ENCODE measurements at places on chromosomes 3 and 15. TPM values are rescaled to one million over a fixed set of nuclear protein-coding genes. Genes with fewer than 3 reads are reported as not detected.
A peak's percentile ranks its signal among the peaks of the same experiment; 100 is the strongest.

DNA sequence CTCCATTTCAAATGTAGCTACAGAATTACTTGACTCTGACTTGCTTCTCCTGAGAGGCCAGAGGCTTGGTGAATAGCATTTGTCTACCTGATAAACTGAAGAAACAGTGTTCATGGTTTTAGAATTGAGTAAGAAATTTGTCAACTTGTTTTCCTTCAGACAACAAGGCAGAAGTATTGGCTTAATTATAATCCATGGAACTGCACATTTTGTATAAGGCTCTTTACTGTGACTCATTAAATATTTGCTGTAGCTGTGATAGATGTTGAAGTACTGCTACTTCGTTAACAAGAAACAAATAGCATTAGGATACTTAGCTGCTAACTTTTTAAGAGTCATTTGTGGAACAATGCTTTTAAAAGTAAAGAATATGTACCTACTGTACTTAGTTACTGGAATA is 4.6 kb downstream of the UNC13C start:
- DNase-seq, result no peak

GRCh38 chr3:73781541-73781940 is 156.8 kb upstream of the PDZRN3 start:
- DNase-seq, result no peak

DNA sequence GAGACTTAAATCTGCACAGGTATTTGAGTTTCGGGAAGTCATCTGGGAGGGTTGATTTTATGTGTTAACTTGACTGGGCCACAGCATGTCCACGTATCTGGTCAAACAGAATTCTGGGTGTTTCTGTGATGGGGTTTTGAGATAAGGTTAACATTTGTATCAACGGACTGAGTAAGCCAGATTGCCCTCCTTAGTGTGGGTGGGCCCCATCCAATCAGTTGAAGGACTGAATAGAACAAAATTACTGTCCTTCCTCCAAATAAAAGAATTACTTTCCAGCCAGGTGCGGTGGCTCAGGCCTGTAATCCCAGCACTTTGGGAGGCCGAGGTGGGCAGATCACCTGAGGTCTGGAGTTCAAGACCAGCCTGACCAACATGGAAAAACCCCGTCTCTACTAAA is 399.3 kb downstream of the MAGI1 start:
- DNase-seq, result no peak

- DNase-seq, result no peak
These were observed 14.9 kb upstream of the CSRNP1 start for GRCh38 chr3:39168156-39168780.

DNA sequence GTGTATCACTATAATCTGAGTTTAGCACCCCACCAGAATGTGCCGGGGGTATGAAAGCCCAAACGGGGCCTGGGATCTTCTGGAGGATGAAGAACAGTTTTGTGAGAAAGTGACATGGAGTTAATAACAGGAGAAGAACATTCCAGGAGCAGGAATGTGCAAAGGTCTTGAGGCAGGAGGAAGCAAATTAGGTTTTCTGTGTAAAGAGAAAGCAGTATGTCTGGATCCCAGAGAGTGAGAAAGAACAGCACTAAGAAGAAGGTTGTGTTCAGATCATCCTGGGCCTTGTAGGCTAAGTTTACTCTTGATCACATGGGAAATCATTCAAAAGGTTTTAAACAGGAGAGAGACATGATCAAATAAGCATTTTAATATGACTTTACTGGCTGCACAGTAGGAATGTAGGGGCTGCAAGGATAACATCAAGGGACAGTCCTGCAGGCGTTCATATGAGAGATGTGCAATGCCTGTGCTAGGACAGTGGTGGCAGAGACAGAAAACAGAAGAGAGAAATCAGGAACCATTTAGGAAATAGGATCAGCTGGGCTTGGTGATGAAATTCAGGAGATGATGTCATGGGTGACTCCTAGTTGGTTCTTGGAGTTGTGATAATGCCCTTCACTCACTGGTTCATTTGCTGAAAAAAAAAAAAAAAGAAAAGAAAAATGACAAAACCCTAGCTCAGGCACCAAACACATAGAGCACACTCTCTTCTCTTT is 113.5 kb downstream of the TNIK start:
- peak; percentile 67 for DNase-seq

DNA sequence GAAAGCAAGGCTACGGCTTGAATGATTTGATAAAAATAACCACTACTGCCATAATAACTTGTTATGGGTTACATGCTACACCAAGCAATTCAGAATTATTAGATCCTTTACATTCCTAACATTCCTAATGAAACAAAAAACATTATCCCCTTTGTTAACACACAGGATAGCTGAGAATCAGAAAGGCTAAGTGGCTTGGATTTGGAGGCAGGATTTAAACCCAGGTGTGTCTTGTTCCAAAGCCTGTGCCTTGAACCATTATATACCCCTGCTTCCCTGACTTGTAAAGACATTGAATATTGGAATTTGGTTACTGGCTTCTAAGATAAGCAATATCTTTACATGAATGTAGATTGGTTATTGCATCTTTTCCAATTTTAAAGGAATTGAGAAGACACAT is 417.1 kb upstream of the GOLIM4 start:
- no peak for DNase-seq

DNA sequence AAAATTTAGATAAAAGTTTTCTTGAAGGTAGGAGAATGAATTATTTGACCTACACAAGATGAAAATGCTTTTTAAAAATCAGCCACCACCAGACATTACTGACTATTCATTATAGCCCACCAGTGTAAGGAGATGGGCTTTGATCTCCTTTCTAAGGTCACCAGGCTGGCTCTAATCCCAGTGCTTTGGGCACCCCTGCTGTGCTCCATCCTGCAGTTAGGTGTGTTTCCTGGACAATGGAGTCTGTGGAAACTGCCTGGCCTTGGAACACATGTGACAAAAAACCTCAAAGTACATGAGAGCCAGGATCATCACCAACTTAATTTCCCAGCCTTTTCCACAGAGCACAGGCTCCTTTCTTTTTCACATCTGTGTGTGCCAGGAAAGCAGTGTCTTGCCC is 260.9 kb downstream of the CHST2 start:
- DNase-seq, result no peak

GRCh38 chr3:124459678-124460077 is 270.6 kb upstream of the UMPS start:
- DNase-seq, result no peak

- DNase-seq, result peak; percentile 96
These were observed at the start of gene WDR82 for GRCh38 chr3:52278510-52279069. Gene WDR82 (minus strand): TSS chr3:52278649. CDS start chr3:52278361, 288 bp downstream.

DNA sequence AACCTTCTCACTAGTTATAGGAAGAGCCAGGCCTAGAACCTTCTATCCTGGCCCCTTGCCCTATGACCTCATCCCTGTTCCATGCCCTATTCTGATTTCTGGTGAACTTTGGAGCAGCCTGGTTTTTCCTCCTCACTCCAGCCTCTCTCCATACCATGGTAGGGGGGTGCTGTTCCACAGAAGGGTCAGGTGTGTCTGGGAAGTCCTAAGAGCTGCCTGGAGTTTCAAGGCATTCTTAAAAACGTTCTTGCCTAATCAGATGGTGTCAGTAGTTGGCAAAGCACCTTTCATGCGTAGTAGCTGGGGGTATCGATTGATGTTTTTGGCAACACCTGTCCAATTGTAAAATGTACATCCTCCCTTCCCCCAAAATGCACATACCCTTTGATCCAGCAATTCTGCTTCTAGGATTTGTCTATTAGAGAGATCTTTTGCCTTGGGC is 16.8 kb upstream of the ALPK3 start:
- DNase-seq, result no peak

GRCh38 chr3:54647721-54648120 is 280.1 kb downstream of the LRTM1 start:
- DNase-seq, result no peak

- DNase-seq, result peak; percentile 54
These were observed 12.4 kb downstream of the TNK2 start for GRCh38 chr3:195895861-195896360.

- no peak for DNase-seq
These were observed 2.2 kb downstream of the TRPC1 start for GRCh38 chr3:142726017-142726416.

GRCh38 chr3:13537909-13538296 is 11.0 kb upstream of the FBLN2 start:
- no peak for DNase-seq

- no peak for DNase-seq
These were observed 342.9 kb upstream of the PPP2R3A start for GRCh38 chr3:135622656-135623055.

GRCh38 chr3:144839991-144840390 is 868.4 kb downstream of the DIPK2A start:
- DNase-seq, result no peak

GRCh38 chr15:31324186-31324585 is 2.4 kb upstream of the KLF13 start:
- no peak for DNase-seq

- DNase-seq, result no peak
These were observed 8.2 kb downstream of the NDUFB4 start for GRCh38 chr3:120604382-120604781.

GRCh38 chr3:148146947-148147826 is 550.5 kb upstream of the AGTR1 start:
- peak; percentile 34 for DNase-seq

- peak; percentile 94 for DNase-seq
These were observed 50.0 kb upstream of the TBC1D23 start for GRCh38 chr3:100210772-100211135.

DNA sequence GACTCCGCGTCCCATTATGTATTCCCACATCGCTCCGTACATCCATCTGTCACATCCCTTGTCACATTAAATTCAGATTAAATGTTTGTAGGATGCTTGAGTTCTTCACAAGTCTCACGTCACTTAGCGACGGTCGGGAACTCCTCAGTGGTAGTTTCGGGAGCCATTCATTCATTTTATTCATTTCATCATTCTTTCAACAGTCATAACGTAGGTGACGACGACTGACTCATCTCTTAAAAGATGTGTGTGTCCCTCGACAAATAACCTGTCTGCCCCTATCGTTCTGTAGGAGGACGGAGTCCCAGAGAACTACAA is 272 bp upstream of the SRPRB start:
- DNase-seq, result peak; percentile 7

DNA sequence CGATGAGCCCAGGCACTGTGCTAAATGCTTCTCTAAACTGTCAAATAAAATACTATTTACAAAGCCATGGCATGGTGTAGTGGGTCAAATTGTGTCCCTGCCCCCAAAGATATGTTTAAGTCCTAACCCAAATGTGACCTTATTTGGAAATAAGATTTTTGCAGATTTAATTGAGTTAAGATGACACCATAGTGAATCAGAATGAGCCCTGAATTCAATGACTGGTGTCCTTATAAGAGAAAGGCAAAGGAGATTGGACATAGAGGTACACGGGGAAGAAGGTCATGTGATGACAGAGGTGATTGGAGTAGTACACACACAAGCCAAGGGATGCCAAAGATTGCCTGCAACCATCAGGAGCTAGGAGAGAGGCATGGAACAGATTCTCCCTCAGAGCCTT is 121.6 kb upstream of the VEPH1 start:
- no peak for DNase-seq

DNA sequence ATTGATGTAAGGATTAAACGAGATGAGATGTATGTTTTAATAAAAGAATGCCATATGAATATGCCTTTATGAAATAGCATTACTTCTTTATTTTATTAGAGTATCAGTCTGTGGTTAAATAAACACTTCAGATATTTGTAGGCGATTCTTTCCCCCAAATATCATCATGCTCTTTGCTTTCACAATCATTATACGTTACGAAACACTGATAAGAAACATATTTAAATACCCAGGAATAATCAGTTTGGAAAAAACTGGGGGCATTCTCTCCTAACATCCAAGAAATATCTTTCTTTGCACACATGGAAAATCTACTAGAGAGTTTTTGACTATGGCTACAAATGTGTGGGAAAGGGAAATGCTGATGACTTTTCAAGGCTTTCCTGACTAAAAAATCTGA is 4.4 kb upstream of the PLAAT1 start:
- no peak for DNase-seq

- peak; percentile 69 for DNase-seq
These were observed 10.2 kb downstream of the MRPS22 start for GRCh38 chr3:139353920-139354556.

DNA sequence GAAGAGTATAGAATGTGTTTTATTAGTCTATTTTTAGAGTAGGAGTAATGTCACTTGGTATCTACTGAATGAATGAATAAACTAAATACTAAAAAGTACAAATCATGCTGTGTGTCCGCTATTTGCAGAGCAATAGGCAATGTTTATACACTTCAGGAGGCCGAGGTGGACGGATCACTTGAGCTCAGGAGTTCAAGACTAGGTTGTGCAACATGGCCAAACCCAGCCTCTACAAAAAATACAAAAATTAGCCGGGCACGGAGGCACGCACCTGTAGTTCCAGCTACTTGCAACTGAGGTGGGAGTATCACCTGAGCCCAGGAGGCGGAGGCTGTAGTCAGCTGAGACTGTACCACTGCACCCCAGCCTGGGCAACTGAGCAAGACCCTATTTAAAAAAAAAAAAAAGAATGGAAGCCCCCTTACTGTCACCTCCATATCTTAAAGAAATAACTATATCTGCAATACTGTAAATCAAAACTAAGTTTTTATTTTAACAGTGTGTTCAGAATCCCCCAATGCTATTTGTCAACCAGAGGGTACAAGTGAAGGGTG is 98.4 kb downstream of the DHX30 start:
- DNase-seq, result no peak

- DNase-seq, result no peak
These were observed 280.5 kb downstream of the TBL1XR1 start for GRCh38 chr3:176916777-176917176.

DNA sequence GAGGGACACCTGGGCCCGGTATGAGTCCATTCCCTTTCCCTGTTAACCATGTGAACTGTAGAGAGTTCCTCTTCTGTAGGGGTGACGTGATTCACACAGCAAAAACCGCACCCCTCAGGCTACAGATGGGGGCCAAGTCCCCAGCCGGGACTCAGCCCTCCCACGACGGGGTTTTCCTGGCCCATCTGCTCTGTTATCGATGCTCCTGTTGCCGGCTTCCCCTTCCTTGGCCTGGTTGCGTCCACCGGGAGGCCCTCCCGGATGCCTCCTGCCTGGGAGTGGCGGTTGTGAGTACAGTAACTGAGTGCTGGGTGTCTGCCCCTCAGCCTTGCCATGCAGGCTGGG is 817 bp upstream of the PLXNA1 start:
- no peak for DNase-seq

DNA sequence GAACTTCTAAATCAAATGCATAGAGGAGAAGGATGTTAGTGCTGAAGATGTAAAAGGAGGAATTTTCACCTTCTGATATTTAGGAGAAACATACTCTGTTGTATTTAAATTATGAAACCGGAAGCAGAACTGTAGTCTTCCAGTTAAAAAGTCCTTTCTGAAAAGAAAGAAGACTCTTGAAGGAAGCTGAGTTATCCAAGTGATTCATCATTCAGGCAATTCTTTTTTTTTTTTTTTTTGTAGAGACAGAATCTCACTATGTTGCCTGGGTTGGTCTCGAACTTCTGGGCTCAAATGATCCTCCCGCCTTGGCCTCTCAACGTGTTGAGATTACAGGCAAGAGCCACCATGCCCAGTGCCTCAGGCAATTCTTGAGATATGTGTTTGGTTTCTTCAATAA is 424.8 kb upstream of the TPM1 start:
- DNase-seq, result no peak

- DNase-seq, result no peak
These were observed 30.7 kb upstream of the CHRNB4 start for GRCh38 chr15:78671626-78672211.

Gene ADAM10
- 87.0 TPM for total RNA-seq

Gene CLDN1
- 0.44 TPM for total RNA-seq

Gene RTP3
- total RNA-seq, result not detected

Gene CSTA
- total RNA-seq, result not detected

Gene RAB27A
- total RNA-seq, result 9.5 TPM

Gene LCTL
- total RNA-seq, result not detected

Gene PRTG
- 0.40 TPM for total RNA-seq

Gene BCL6
- total RNA-seq, result 1.5 TPM

Gene DOCK3
- total RNA-seq, result not detected

Gene MRPL47
- 19.8 TPM for total RNA-seq

All from lung microvascular endothelial cell (primary cell).